Pulmonary artery endothelial cell (primary cell): ENCODE measurements at places on chromosomes 1 and 21. TPM values are rescaled to one million over a fixed set of nuclear protein-coding genes. Genes with fewer than 3 reads are reported as not detected.

OR10Z1 gene
- total RNA-seq: not detected in 2 replicates

OR6K2 gene
- not detected in 2 replicates for total RNA-seq

GRCh38 chr1:82921759-82922158 is 1077.2 kb downstream of the TTLL7 start:
- DNase-seq: no peak

- DNase-seq: peak; percentile 66
Observed at GRCh38 chr1:10429868-10430215, 391 bp upstream of the CENPS start.

DNA sequence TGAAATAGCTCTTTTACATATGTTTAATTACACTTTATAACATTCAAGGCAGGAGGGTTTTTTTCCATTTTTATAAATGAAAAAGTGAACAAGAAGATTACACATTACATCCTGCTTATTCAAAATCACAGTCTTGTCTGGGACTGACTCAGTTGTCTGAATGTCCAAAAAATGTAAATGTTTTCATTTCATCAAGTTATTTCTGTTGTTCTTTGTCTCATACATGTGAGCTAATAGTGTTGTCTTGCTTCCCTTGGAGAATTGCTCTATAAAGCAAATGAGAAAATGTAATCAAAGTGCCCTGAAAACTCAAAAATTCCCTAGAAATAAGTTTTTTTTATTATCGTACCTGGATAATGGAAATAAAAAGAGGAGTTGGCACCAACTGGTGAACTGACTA is 242.9 kb downstream of the GRIK1 start:
- DNase-seq: no peak

DNA sequence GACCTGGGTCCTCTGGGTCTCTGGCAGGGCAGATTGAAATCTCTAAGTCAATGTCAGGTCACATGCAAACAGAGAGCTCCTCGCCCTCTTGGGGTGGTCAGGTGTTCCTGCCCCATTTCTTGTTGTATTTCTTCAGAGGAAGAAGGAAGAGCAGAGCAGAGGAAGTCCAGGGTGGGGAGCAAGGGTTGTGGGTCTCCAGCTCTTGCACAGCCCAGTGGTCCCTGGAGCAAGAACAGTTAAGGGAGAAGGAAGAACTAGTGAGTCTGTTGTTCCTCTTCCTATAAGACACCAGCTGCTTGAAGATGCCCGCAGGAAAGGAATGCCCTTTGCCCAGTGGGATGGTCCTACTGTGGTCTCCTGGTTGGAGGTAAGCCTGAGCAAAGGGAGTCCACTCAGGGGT is 26.3 kb downstream of the MYOG start:
- no peak for DNase-seq
